ENCODE measurements at places on chromosomes 3 and 15.
A peak's percentile ranks its signal among the peaks of the same experiment; 100 is the strongest.

DNA sequence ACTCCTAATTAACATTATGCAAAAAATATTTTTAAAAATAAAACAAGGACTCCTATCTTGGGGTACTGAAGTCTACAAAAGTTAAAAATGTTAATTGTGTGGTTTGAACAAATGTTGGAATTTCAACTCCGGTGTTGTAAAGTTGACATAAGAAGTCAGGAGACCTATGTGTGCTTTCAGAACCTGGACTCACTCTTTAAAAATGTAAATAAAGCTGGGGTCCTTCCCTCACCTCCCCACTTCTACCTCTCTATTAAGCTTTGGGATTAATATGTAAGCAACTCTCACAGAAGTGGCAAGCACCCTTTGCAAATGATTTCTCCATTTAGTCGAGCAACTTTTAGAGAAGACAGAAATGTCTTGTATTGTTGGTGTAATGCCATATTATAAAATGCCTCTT, 11.9 kb downstream of the MEIS2 start:
- DNase-seq = no peak

- no peak for DNase-seq
Measured at GRCh38 chr15:53791581-53791980, 32.1 kb upstream of the WDR72 start.

- no peak for DNase-seq
Measured at GRCh38 chr15:49706805-49707204, 86.0 kb downstream of the DTWD1 start.

DNA sequence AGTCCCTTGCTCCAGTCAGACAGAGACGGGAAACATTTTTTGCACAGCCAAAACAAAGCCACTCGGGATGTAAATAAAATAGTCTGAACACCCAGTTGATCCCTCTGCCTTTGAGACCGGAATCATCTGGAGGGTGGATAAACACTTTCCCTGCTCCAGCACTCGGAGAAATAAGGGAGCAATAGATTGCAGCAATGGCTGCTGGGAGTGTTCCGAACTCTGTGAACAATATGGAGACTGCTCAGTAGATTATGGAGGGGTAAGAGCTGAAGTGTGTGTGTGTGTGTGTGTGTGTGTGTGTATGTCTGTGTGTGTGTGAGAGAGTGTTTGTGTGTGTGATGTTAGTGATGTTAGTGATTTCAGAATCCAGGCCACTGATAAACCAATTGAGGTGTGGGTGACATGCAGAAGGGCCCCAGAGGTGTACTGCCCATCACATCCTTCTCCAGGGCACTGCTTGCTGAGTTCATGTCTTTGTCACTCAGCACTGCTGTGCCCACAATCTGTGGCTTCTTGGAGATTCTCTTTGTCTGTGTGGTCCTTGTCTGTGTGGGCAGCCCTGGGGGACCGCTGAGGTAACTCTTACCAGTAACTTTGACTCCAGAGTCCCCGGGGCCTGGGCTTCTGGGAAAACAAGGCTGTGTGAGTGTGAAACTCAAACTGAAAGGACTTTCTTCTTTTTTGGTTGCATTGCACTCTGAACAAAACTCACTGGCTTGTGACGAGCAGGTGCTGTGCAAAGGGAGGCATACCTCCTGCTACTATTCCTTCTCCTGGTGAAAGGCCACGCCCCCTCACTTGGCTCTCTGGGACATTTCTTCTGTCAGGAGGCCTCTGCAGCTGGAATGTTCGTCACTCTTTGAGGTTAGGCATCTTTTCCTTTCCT, 23.0 kb downstream of the CRYGS start:
- DNase-seq = peak; percentile 88

GRCh38 chr3:4426782-4427344, 40.2 kb downstream of the SUMF1 start:
- DNase-seq = no peak

Measured in activated CD4-positive, alpha-beta memory T cell treated with anti-CD3 and anti-CD28 coated beads for 36 hours (primary cell).